Skeletal muscle cell (primary cell): ENCODE measurements at places on chromosomes 5 and 9.

DNA sequence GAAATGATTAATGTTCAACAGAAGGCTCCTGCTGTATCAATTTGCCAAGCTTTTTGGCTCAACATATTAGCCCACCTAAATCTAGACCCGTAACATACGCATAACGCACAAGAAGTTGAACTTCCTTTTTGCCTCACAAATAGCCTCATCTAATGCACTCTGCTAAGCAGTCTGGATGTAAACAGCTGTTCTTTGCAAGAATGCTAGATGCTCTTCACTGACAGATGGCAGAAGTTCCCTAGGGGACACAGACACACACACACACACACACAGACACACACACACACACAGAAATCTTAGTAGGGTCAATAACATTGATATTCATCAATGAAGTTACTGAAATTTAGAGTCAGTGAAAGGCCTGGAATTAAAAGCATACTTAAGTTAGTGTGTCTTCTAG lies 13.2 kb upstream of the PCA3 start:
- no peak for DNase-seq

- DNase-seq: no peak
Observed at GRCh38 chr9:21096901-21097255, 19.1 kb upstream of the IFNB1 start.

DNA sequence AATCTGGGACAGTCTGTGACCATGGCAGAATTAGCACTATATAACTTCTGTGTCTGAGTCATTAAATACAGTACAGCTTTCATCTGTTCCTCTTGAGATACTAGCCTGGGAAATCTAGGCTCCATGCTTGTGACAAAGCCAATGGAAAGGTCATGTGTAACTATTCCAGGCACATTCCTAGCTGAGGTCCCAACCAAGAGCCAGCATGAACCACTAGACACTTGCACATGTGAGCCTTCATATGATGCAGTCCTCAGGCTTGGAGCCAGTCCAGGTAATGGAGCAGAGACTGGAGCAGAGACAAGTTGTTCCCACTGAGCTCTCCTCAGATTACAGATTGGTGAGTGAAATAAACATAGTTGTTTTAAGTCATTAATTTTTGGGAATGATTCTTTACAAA lies 412.4 kb upstream of the ZNF462 start:
- DNase-seq: peak; percentile 4

GRCh38 chr5:77991084-77991483 lies 214.9 kb upstream of the TBCA start:
- no peak for DNase-seq

DNA sequence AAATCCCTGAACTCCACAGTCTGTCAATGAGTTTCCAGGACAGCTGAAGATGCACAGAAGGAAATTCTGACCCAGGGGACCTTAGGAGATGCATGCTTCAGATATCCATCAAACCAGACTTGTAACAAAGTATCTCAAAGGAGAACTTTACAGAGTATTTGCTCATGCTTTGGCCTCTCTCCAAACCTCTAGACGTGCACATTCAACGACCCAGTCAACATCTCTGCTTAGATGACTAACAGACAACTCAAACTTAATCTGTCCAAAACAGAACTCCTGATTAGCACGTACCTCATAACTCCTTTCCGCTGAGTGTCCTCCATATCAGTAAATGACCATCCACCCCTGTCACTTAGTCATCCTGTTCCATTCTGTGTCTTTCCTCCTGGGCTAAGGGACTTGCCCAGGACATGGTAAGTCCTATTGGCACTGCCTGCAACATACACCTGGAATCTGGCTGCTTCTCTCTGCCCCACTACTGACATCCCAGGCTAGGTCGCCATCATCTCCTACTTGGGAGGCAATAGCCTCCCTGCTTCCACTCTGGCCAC lies 107.4 kb downstream of the LMNB1 start:
- peak; percentile 94 for DNase-seq

- DNase-seq: no peak
Observed at GRCh38 chr5:17852740-17853139, 218.5 kb downstream of the TAF11L14 start.

GRCh38 chr9:126702151-126703001 lies 88.6 kb downstream of the LMX1B start:
- no peak for DNase-seq

DNA sequence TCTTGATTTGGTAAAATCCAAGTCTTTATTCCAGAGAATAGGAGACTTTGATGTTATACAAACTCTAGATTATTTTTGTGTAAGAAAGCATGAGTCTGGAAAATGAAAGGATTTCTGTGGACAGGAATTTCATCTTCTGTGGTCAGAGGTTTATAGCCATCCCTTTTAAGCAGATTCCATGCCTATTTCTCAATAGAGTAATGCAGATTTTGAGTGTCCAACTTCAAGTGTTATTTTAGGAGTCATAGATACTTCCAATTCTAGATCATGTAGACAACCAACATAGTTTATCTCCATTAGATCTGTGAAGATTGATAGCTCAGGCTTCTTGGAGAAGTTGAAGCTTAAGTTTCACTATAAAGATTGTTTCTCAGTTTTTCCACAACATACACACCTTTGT lies 379.7 kb downstream of the PSAT1 start:
- peak; percentile 54 for DNase-seq

DNA sequence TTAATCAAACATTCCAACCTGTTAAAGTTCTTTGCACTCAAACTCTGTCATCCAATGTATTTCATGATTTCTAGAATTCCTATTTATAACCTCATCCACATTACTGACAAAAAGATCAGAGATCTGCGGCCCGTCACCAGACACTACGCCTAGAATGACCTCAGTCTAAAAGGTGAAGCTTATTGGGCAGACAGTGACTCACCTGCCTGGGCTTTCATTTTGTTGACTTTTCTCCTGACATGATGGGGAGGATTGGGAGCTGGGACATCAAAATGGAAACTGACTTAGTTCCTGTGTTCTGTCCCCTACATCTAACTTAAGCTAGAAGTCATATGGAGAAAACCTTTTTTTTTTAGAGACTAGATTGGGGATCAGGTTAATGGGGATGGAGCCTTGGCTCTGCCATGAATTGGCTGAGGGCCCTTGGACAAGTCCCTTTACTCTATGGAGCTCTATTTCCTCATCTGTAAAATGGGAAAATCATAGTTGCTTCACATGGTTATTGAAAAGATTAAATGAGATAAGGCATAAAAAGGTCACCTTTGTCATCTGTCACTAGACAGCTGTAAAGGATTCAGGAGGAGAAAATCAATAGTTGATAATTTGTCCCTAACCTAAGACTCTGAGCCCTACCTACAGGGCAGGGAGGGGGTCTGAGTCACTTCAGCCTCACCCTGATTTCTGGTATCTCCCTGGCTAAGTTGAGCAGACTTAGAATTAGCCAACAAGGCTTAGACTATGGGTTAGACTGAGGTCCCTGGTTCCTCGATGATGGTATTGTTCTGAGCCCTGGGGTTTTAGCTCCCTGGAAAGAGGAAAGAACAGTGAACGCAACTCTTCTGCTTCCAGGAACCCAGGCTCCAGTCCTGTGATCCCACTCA lies 224.8 kb upstream of the TBC1D2 start:
- no peak for DNase-seq
